ENCODE measurements at places on chromosomes 3 and 15.

GRCh38 chr3:48877671-48878070 is 21.0 kb downstream of the SLC25A20 start:
- DNase-seq = no peak

DNA sequence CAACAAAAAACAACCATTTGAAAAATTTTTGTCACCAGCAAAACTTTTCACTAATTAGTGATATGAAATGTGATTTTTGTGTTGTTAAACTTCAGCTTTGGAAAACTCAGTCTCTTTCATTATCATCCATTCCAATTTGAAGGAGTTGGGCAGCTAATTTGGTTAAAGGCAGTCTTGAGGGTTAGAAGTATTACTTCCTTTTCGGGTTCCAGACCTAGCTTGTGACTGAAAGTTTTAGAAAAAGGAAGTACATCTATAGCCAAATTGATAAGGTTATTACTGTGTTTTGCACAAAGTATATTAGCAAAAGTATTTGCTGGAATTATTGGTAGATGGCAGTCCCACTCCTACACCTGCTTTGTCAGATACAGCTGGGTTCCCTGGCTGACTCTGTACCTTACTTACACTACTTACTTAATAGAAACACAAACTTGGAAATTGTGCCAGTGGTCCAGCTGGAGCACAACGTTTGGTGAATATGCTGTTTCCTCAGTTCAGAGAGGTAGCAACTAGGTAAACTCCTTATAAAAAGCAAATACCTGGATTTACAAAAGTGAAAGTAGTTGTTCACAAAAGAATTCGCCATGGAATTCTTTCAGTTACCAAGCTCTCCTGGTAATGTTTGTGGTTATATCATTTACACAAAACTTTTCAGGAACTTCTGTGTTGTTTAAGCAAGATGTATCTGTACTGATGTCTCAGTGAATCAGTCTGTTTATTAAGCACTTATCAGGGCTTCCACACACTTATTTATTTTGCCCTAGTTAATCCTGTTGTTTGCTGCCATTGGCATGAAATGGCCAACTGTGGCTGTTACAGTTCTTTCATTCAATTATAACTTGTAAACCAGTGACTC is 31.6 kb downstream of the TIPARP start:
- DNase-seq = no peak

DNA sequence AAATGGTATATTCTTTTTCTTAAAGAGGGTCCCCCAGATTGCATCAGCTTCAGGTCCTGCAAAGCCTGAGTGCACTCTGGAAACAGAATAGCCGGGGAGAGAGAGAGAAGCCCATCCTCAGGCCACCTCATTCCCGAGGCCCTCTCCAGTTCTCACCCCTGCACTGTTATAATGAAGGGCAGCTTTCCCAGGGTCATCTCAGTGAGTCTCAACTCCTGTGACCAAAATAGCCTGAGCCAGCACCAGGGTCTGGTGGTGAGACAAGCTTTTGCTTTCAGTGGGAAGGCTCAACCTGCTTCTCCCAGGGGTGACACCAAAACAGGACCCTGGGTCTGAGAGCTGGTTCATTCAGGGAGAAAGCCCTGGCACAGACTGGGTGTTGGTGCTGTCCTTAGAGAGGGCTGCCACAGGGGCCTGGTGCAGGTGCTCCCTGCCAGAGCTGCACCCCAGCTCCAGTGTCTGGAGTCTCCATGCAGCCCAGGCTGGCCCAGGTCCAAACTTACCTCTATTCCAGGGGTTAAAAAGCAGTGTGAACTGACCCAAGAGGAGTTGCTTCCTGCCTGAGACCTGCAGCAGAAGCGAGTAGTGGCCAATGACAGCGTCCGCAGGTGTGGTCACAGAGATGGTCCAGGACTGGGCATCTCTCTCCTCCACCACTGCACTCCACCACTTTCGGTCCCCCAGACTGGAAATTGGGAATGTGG is 6.1 kb downstream of the EPB42 start:
- DNase-seq = no peak

DNA sequence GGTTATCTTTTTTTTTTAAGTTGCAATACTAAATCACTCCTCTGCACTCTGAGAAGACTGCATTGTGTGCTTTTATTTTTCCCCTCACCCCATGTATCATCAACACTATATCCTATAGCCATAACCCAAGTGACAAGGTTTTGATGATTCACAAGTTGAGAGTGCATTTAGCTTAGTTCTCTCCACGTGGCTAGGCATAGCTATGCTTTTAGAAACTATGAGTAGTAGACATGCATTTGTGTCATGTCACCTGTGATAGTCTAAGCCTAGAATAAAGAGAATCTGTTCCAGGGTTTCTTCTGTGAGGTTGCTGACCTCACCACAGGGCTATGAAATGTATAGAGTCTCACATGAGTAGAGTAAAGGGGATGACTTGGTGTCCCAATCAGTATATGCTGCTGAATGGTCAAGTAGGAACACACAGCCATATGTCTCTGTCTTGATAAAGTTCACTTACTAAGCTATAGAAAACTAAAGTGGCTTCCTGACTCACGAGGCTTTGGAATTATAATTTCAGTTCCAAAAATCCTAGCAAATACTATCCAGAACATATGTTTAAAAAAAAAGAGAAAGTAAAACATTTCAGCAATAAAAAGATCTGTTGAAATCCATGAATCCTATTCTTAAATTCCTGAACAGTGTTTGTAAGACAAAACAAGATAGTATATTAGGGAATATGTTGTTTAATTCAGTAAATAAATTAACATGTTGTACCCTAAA is 206.3 kb downstream of the LSAMP start:
- DNase-seq = no peak

DNA sequence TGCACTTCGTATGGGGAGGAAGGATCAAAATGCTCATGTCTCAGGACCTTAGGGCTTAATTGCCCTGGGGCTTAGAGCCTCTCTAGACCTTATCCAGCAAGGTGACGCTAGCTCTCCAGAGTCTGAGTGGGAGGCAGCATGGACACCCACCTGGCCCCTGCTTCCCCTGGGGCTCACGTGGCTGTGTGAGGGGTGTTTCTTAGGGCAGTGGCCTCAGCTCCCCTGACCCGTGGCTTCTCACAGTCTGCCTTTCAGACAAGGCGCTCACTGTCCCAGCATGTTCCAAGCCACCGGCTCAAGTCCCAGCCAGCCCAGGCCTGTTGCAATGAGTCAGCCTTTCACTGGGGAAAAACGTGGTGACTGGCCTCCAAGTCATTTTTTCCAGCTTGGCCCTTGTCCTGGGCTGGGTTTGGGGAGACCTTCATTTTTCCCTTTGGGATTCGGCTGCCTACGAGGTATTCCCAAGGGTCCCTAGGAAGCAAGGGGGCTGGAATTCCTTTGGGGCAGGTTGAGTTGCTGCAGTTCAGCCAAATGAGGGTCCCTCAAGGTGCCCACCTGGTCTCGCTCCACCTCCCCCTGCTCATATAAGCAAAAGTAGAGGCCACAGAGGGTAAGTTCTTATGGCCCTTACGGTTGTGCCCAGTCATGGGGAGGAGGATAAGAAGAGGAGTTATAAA is 15.7 kb downstream of the BHLHE40 start:
- no peak for DNase-seq

DNA sequence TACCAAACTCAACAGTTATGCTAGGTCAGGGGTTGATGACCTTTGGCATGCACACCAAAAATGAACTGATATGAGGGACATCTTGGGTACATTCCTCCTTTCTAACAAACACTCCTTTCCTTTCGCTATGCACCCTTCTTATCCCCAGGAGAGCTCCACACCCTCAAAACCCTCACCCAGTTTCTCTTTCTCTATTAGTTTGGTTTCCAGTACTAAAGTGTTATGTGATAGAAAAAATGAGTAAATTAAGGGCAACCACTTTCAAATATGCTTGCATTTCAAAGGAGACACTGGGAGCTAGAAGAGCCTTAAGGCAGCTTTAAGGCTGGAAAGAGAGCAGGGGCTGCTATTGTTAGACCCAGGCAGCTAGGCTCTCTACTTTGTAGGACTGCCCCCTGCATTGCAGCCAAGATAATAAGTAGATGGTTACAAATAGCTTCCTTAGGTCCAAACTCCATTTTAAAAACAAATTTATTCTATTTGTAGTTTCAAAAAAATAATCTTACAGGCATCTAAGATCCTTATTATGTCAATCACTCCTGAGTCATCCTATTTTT is 244.3 kb downstream of the ZIC1 start:
- DNase-seq = no peak

- no peak for DNase-seq
These were observed 951.6 kb downstream of the TUSC7 start for GRCh38 chr3:117660941-117661817.

DNA sequence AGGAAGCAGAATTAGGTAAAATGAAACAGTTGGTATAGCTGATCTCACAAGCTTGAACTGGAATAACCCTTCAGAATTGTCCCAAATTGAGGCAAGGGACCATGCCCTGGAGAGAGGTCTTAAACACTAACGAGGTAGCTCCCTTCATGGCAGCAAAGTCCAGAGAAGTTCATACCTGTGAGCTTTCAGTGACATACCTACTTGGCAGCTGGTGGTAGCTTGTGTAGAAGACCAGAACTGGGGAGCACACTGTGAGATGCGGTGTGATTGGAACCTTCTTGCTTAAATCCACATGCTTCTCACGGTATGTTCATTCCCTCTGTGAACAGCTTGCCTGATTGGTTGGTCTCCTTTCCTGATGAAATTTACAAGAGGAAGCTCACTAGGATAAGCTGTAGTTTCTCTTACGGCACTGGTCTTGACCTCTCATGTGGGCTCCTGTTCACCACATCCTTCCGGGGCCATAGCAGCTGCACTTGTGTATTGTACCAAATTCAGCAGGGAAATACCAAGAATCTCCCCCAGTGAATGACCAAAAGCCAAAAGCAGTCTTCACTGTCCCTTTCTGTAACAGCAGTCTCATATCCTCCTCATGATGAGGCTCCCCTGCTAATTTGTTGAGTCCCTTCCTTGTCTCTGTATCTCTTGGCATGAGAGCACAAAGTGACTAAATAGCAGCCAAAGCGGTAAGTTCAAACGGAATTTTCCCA is 483.7 kb upstream of the FRG2C start:
- DNase-seq = no peak

- DNase-seq = no peak
These were observed 68.7 kb upstream of the PLXNA1 start for GRCh38 chr3:126914226-126914625.

DNA sequence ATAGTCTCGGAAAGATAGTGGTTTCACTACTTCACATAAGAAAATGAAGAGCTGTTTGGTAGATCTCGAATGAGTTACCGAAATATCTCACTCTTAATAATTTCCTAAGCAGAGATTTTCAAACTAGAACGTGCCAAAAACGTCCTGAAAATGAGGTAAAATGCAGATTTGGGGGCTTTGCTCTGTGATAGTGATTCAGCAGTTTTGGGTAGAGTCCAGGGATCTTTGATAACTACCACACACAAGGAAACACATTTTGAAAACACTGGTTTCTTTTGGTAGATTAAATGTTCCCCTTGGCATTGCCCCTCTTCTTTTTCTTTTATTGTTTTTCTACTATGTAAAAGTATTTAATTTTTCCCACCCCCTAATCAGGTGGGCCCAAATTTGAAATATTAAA is 125.9 kb downstream of the EBLN2 start:
- no peak for DNase-seq

DNA sequence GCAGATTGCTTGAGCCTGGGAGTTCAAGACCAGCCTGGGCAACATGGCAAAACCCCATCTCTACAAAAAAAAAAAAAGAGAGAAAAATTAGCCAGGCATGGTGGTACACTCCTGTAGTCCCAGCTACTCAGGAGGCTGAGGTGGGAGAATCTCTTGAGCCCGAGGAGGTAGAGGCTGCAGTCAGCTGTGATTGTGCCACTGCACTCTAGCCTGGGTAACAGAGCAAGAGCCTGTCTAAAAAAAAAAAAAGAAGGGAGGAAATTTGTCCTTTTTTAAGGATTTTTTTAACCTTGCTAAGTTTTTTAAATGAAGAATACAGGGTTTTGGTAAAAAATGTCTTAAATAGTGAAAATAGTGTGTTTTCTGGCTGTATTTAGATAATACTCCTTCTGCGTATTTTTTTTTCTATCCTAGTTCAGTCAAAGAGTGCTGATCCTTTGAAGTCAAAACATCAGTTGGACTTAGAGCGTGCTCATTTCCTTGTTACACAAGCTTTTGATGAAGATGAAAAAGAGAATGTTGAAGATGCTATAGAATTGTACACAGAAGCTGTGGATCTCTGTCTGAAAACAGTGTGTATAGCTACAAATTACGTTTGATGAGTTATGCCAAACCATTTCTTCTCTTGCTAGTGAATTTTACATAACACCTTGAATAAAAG is 11.1 kb downstream of the CAPN7 start:
- no peak for DNase-seq

DNA sequence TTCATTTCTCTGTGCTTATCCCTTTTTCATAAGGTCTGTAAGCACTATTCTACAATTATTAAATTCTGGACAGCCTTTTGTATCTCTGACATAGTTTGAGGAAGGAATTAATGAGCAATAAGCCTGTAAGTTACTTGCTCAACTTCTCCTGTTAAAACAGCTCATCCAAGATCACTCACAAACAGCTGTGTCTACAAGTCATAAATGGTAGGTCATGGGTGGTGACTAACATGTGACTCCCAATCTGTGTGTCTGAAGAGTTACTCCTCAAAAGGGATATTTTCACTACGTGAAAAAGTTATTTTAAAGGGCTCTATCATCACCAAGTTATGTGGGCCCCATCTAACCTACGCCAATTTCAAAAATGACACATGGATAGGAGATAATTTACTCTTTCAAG is 145.2 kb upstream of the CBLB start:
- no peak for DNase-seq

- DNase-seq = no peak
These were observed 812 bp downstream of the P4HTM start for GRCh38 chr3:48990636-48991469.

DNA sequence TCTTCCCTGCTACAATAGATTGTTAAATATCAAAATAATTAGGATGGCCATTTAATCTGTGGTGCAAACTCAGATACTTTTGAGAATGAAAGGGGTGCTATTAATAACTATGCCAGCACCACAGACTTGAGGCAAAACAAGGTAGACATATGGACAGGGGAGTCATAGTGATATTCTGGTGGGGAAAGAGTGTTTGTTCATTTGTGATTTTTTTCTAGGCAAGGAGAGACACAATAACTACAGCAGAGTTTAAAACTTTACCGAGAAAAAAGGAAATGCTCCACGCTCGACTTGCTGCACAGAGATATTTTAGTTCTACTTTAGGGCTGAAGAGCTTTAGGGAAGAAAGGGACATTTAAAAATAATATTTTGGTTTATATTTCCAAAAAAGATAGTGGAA is 611.2 kb upstream of the GRM7 start:
- DNase-seq = no peak

GRCh38 chr3:74591342-74591741 is 23.1 kb downstream of the CNTN3 start:
- no peak for DNase-seq

- no peak for DNase-seq
These were observed 33.4 kb downstream of the PLCL2 start for GRCh38 chr3:16917980-16918682.

GRCh38 chr3:154842536-154842935 is 237.6 kb upstream of the MME start:
- DNase-seq = no peak

GRCh38 chr3:114456742-114457141 is 162.9 kb downstream of the TIGIT start:
- peak; percentile 18 for DNase-seq

Measured in GM19239 (cell line).